Posterior vena cava (tissue), 2 donors: ENCODE measurements at places on chromosomes 6 and 20. TPM values are rescaled to one million over a fixed set of nuclear protein-coding genes. Genes with fewer than 3 reads are reported as not detected.
A peak's percentile ranks its signal among the peaks of the same experiment; 100 is the strongest.

DNA sequence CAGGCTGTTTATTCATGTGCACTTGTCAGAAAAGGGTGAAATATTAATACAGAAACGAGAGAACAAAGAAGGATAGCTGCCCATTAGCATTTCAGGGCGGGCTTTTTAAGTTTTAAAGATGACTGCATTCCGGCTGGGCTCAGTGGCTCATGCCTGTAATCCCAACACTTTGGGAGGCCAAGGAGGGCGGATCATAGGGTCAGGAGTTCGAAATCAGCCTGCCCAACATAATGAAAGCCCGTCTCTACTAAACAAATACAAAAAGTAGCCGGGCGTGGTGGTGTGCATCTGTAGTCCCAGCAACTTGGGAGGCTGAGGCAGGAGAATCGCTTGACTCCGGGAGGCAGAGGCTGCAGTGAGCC lies 130.5 kb downstream of the HFE start:
- DNase-seq = no peak

- peak; percentile 67 for DNase-seq
Observed at GRCh38 chr6:44166591-44167184, 8.1 kb downstream of the CAPN11 start.

- DNase-seq = no peak
Observed at GRCh38 chr20:57573894-57574293, 13.0 kb downstream of the PCK1 start.

Gene MROH8
- 3.0 TPM for total RNA-seq

- DNase-seq = no peak
Observed at GRCh38 chr6:109349419-109349987, 32.8 kb downstream of the CD164 start.

GRCh38 chr6:9766240-9766915 lies 648.5 kb downstream of the TFAP2A start:
- DNase-seq = no peak

DNA sequence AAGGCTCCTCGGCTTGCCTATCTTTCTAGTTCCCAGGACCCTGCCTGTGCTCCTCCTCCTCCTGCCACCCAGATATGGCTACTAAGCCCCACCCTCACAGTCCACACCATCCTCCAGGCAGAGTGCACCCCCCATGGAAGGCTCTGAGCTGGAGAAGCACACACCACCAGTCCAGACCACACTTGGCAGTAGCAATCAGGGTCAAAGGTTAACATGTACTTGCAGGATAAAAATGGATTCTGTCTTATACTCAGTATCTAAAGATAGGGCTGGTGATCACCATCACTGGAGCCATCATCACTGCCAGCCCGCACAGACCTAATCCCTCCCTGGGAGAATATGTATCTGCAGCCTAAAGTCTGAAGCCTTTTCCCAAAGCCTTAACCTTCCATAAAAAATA lies 83.4 kb downstream of the PRKN start:
- no peak for DNase-seq

Gene CCM2L
- total RNA-seq = 6.8 TPM

DNA sequence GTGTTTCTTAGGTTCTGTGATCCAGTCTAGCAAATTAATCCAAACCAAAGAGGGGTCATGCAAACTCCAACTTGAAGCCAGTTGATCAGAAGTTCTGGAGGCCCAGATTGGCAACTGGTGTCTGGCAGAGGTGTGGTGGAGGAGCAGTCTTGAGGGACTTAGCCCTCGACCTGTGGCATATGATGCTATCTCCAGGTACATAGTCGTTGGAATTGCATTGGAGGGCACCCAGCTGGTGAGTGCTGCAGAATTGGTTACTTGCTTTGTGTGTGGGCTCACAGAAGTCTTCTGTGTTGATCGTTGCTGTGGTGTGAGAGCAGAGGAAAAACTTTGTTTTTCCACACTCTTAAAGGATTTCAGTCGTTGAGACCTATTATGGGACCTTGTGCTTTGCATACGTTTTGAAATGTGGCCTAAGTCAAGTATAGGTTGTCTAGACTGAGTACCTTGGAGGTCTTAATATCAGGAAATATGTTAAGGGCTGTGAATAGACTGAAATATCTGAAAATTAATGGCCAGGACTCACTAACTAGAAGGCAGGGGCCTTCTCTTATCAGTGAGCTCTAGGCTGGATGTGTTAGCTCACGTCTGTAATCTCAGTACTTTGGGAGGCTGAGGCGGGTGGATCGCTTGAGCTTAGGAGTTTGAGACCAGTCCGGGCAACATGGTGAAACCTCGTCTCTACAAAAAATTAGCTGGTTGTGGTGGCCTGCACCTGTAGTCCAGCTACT lies 7.8 kb downstream of the PANK2 start:
- no peak for DNase-seq

- peak; percentile 60 for DNase-seq
Observed at GRCh38 chr6:1618311-1619097, 8.8 kb downstream of the FOXC1 start.

Gene SCRT2
- not detected for total RNA-seq

DNA sequence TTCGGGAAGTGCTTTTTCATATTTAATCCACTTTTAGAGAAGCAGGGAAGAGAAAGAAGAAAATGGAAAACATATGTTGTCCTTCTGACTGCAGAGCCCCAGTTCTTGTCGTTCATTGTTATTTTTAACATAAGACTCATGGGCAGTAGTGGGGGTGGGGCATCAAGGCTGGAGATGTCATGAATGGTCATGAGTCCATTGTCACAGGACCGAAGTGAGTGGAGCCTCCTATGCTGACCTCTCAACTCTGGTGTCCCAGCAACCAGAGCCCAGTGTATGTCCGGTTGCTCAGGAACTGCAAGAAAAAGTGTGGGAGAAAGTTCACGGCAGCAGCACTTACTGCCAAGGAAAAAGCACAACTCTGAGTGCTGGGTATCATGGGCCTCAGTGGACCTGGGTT lies 108.6 kb downstream of the BANF2 start:
- peak; percentile 81 for DNase-seq

- DNase-seq = no peak
Observed at GRCh38 chr20:16106191-16106849, 466.9 kb downstream of the KIF16B start.

DNA sequence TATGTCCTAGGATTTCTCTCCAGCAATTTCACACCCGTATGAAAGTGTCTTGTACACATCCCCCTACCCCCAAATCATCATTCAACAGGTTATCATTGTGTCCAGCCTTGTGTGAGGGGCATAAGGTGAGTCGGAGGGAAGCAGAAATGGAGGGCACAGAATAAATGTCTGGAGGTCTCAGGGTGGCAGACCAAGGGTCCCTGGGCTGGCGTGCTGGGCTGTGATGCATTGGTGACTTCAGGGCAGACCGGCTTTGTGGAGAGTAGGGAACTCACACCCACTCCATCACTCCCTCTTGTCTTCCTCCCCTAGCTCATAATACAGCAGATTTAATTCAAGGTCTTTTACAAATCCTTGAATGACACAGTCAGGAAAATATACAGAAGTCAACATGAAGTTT lies 191.7 kb upstream of the PMEPA1 start:
- peak; percentile 58 for DNase-seq

- DNase-seq = no peak
Observed at GRCh38 chr6:134510142-134510541, 192.2 kb upstream of the SGK1 start.

Gene TBXT
- not detected for total RNA-seq

DNA sequence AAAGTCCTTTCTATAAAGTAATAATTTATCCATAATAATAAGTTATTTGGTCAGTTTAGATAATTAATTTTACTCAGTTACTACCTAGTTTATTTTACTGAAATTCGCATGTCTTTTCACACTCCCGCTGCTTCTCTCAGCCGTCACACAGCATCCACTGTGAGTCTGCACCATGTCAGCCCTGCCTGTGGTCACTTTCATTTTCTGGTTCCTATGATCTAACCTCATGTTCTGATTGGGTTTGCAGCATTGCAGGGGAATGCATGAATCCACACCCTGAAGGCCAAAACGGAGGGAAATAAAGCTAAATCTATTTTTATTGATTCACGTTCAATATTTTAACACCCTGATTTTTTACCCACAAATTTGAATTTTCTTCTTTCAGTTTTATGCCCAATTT lies 47.4 kb downstream of the PDE10A start:
- DNase-seq = no peak

- DNase-seq = no peak
Observed at GRCh38 chr6:122809001-122809400, 19.9 kb downstream of the SMPDL3A start.

DNA sequence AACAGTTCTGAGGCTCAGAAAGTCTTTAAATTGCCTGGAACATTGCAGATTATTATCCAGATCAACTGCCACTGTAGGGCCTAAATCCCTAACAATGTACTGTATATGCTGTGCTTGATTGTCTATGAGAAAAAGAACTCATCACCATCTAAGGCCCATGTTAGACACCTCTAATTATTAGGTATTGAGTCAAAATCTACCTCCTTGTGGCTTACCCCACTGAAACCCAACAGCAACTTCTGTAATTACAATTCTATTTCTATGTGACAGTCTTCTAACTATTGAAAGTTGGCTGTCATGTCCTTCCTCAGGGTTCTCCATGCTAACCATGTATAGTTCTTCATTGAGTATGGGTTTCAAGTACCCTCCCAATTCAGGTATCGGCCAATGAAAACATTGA lies 13.9 kb downstream of the MCM9 start:
- DNase-seq = no peak

- no peak for DNase-seq
Observed at GRCh38 chr20:33273117-33273851, 9.7 kb upstream of the BPIFB1 start.

Gene RBM24
- 15.7 TPM for total RNA-seq

DNA sequence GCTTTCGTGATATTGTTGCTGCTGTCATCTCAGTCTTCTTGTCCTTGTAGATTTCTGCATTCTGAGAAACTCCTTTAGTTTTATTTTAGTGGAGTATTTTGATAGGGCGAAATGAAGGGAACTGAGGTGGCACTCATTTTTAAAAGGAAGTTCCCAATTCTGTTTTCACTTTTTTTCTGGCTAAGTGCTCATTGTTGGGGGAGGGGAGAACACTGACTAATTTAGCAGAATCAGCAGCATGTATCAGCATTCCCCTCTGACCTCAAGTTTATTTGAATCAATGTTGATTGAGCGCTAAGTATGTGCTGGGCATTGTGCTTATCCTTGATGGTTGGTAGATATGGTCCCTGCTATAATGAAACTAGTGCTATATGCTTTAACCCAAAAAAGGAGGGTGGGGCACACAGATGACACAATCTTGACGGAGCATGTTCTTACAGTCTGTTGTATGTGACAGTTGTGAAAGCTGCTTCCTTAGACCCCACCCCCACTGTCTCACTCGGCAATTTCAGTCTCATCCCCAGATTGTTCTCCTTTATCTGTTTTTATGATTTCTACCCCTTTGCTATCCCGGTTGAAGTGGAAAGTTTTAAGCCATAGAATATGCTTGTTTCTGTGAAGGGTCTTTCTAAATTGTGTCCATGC lies 262.4 kb downstream of the SOX4 start:
- DNase-seq = no peak

DNA sequence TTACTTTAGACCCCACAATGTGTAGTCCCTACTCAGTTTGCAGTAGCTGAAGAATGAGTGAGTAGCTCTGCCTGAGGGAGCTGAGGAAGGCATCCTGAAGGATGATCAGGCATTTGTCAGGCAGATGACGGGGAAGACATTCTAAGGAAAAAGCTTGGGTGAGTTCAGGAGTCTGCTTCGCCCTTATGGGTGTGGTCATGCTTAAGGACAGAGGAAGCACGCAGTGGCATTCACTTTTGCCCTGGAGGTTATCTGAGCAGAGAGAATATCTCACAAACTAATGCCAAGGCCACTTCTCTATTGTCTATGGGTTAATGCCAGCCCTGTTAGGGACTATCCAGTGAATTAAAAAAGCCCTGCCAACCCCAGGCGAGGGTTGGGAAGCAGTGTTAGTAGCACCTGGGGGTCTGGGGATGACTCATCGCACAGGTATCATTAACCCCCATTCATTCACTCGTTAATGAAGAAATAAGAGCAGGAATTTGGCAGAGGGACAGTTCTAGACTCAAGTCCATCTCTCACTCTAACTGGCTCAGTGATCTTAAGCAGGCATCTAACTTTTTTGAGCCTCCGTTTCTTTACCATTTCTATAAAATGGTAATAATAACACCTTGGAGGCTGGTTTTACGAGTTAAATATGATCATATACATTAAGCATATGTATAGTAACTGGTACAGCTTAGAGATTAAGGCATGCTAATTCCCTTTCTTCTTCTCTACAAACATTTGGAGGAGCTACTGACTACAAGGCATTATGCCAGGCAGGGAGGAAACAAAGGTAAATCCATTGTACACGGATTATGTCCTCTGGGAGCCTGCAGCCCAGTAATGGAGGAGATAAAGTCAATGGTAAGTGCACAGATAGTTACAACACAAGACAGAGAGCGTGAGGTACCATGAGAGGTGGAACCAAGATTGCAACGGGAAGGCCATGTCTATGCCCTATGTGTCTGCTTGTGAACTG lies 93.2 kb upstream of the AKIRIN2 start:
- no peak for DNase-seq

GRCh38 chr6:80211286-80211685 lies 104.8 kb downstream of the BCKDHB start:
- DNase-seq = no peak

GRCh38 chr20:19241440-19241839 lies 29.0 kb downstream of the SLC24A3 start:
- no peak for DNase-seq

Gene ARFGEF3
- total RNA-seq = 2.0 TPM

Gene APOBEC2
- total RNA-seq = not detected

DNA sequence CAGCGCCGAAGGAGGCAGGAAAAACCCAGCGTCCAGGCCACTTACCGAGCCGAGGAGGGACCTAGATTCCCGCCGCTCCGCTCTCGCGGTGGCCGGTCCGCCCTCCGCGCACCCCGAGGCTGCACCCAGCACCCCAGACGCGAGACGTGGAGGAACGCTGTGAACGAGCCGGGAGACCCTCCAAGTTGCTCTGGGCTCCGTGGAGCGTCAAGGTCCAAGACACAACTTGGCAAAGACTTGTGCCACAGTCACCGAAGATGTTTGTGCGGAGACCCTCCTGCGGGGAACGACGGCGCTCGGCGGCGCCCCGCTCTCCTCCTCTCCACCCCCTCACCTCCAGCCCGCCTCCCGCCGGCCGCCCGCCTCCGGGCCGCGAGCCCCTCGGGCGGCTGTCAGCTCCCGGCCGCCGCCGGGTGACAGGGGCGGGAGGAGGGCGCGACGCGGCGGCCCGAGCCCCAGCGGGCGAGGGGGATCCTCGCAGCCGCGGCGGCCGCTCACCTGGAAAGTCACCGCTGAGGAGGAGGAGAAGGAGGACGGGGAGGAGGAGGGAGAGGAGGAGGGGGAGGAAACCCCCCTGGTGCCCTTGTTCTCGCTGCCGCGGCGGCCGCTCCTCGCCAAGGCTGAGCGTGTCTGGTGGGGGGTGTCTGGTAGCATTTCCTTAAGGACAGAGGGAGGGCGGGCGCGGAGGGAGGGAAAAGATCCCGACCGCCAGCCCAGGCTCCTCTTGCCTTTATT lies 637 bp upstream of the HIVEP2 start:
- no peak for DNase-seq

- no peak for DNase-seq
Observed at GRCh38 chr6:36979347-36979742, 6.7 kb downstream of the MTCH1 start.
